ENCODE measurements at places on chromosomes 5 and 9. TPM values are rescaled to one million over a fixed set of nuclear protein-coding genes. Genes with fewer than 3 reads are reported as not detected.

The NUTM2G gene
- total RNA-seq, result not detected

The CFAP157 gene
- under 0.01 TPM for total RNA-seq

The ZFP2 gene
- 2.8 TPM for total RNA-seq

The NIM1K gene
- 7.7 TPM for total RNA-seq

The WNT8A gene
- not detected for total RNA-seq

The PDCD1LG2 gene
- total RNA-seq, result 6.9 TPM

The FAM193B gene
- 17.5 TPM for total RNA-seq

The ZBTB34 gene
- total RNA-seq, result 7.2 TPM

The SPOCK1 gene
- 30.3 TPM for total RNA-seq

The ANKDD1B gene
- total RNA-seq, result 0.51 TPM

The NXNL2 gene
- total RNA-seq, result 1.3 TPM

The CDX1 gene
- 0.33 TPM for total RNA-seq

The PLEKHG4B gene
- not detected for total RNA-seq

The OR1B1 gene
- total RNA-seq, result not detected

The PFN3 gene
- not detected for total RNA-seq

The KCNMB1 gene
- not detected for total RNA-seq

The PCDHB12 gene
- total RNA-seq, result 0.26 TPM

The MEGF10 gene
- under 0.01 TPM for total RNA-seq

The GPX8 gene
- 84.7 TPM for total RNA-seq

The RANBP17 gene
- total RNA-seq, result 10.0 TPM

The SLC46A2 gene
- total RNA-seq, result not detected

The MARCOL gene
- total RNA-seq, result not detected

The TMEM174 gene
- not detected for total RNA-seq

The HTR1A gene
- not detected for total RNA-seq

The ROR2 gene
- total RNA-seq, result 27.9 TPM

The AQP7 gene
- 0.26 TPM for total RNA-seq

The TMEM215 gene
- total RNA-seq, result not detected

The CAVIN4 gene
- 1.5 TPM for total RNA-seq

The PCDHGB7 gene
- total RNA-seq, result 13.6 TPM

The BTNL8 gene
- total RNA-seq, result not detected

The SH2D3C gene
- total RNA-seq, result not detected

The SAXO1 gene
- total RNA-seq, result 0.17 TPM

The ASB6 gene
- 14.4 TPM for total RNA-seq

The PCDHGA12 gene
- 13.7 TPM for total RNA-seq

The SPACA9 gene
- total RNA-seq, result 3.1 TPM

The MEIKIN gene
- not detected for total RNA-seq

The PCDHB3 gene
- total RNA-seq, result 0.77 TPM

The KIF2A gene
- total RNA-seq, result 59.3 TPM

The ZNF367 gene
- total RNA-seq, result 0.66 TPM

All from fibroblast of lung (primary cell).